Stimulated activated CD8-positive, alpha-beta memory T cell treated with anti-CD3 and anti-CD28 coated beads, Interleukin-7, amount 100 ng/mL, for 1 hour (primary cell): ENCODE measurements at places on chromosomes 2 and 18.

DNA sequence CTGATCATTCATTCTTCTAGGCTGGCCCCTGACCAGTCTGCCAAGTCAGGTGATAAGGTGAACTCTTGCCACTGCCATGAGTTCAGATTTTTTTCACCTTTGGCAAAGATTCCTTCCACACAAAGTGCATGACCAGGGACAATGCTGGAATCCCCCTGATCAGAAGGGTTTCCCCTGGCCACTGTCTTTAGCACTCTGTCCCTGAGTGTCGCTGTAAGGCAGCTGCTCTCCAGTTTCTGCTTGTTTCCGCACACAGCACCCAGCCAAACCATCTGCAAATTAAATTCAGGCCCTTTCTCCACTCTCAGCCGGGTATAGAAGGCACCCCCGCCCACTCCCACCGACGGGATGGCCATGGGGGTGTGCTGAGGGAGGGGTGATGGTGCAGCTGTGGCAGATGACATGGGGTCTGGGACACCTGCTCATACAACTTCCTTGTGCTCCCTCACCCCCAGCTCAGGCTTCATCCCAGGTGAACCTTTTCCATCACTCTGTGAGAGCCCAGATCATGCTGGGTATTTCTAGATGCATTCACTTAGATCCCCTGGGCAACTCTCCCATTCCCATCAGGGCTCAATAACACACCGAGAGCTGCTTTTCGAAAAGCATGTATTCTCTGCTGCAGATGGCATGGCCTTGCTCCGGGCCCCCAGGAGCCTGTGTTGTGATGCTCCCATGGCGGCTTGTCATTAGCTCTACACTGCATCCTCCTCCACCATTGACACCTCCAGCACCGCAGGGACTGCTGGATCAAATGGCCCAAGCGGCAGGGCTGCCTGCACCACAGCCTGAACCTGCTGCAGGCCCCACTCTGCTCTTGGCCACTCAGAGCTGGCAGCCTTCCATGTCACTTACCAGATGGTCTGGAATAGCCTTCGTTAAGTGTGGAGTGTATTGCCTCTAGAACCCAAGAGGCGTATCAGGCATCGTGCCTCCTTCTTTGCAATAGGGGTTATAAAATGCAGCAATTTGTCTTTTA lies 52.3 kb upstream of the ROCK2 start:
- no peak for DNase-seq

DNA sequence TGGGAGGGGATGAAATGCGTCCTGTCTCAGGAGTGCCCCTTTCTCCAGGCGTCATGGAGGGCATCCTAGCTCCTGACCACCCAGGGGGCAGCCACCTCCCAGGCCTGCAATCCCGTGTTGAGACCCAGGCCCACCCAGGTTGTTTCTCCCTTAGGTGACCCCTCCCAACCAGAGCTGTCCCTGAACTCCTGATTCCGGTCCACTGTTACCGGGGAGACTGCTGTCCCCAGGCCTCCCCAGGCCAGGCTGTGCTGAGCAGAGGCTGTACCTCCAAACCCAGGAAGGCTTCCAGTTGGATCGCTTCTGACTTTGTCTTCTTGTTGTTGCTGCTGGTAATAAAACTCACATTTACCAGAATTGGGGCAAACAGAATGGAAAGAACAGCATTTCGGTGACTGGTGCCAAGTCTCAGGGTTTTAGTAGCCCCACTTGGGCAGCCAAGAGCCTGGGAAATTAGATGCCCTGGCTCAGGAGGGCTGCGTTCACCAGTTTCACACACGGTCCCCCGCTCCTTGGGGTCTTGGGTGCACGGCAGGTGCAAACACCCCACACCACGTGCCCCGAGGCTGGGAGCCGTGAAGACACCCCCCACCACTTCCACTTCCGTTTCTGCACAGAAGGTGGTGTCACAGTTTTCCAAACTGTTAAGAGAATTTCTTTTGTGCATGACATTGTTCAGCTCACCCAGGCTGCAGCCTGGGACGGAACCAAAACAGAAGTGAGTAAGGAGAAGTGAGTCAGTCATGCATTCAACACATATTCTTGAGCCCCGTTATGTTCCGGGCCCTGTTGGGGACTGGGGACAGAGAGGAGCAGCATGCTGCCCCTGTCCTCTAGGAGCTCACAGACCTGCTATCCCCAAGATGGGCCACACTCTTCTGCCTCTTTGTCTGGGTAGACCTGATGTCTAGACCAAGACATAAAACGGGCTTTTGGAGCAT lies 29.4 kb downstream of the ITM2C start:
- no peak for DNase-seq

- no peak for DNase-seq
These were observed 314.7 kb downstream of the TXNL1 start for GRCh38 chr18:56323673-56324072.

GRCh38 chr2:109243526-109244303 lies 114.7 kb downstream of the SH3RF3 start:
- DNase-seq = no peak

- no peak for DNase-seq
These were observed 82.7 kb downstream of the C2orf74 start for GRCh38 chr2:61244694-61245093.

- no peak for DNase-seq
These were observed 419 bp downstream of the EPHA4 start for GRCh38 chr2:221571551-221572218.

- DNase-seq = no peak
These were observed 227.6 kb upstream of the SMIM21 start for GRCh38 chr18:75654851-75655751.

GRCh38 chr2:140247451-140248195 lies 1467.4 kb upstream of the NXPH2 start:
- DNase-seq = no peak

DNA sequence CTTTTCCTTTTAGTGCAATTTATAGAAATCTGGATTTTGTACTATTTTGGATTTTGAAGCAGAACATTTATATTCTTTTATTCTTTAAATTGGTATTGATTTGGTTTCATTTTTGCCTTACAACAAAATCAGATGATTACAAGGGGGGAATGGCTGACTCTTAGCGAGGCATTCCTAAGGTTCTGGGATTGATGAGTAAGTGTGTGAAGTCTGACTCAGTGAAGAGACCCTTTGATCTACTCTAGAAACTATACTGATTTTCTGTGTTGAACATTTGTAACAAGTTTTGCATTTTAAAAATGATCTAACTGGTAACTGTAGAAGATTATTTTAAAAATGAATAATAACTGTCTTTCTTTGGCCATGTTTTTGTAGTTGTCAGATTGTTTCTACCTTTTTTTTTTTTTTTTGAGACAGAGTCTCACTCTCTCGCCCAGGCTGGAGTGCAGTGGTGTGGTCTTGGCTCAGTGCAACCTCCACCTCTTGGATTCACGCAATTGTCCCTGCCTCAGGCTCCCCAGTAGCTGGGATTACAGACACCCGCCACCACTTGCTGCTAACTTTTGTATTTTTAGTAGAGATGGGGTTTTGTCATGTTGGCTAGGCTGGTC lies 48.7 kb downstream of the TTC39C start:
- no peak for DNase-seq

GRCh38 chr2:211423018-211423417 lies 866.6 kb downstream of the CPS1 start:
- no peak for DNase-seq

GRCh38 chr2:161117506-161117905 lies 42.7 kb upstream of the TANK start:
- no peak for DNase-seq

DNA sequence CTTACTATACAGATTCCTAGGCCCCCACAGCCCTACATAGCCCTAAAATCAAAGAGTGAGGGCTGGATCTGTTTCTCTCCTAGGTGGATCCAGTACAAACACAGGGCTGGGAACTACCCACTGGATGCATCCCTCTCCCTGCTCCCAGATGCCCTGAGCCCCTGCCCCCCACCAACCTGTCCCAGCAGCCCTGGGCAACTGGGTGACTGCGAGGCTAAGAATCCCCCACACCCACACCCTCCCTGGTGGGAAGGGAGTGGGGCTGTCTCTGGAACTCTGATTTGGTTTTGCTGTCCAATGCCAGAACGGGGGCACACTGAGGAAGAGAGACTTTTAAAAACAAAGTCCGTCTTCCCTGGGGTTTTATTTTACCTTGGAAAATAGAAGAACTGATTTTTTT lies 113.1 kb downstream of the SMAD7 start:
- no peak for DNase-seq

GRCh38 chr2:229858351-229858750 lies 63.5 kb downstream of the TRIP12 start:
- no peak for DNase-seq

DNA sequence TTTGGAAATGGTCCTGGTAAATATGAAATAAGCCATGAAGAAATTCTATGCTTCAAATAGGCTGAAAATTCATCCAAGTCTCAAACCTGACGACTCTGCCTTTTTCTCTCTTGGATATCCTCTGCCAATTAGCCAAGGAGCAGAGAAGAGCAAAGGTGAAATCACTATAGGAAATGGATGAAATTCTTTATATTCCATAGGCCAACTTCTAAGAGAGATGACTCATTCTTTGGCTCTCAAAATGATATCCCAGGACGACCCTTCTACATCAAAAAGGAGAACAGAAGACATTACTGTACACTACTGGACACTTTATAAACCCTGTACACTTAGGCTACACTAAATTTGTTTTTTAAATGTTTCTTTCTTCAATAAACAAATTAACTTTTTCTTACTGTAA lies 22.7 kb downstream of the PDE1A start:
- no peak for DNase-seq

DNA sequence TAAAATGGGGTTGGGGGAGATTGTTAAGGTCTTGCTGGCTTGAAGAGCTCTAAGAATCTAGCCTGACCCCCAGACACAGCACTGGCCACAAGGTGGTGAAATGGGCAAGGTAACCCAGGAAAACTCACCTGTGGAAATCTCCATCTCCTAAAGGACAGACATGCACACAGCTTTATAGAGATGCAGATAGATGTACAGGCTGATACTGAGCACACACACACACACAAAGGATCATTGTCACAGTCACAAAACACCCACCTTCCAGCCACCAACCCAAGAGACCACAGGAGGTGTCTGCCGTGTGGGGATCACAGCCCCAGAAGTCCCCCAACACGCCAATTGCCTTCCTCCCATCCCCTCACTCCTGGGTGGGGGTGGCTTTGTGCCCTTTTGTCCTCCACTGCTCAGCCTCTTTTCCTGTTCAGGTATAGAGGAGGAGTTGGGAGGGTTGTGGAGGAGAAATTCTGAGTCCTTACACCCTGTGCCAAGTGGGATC lies 3.2 kb upstream of the CYP26B1 start:
- no peak for DNase-seq

GRCh38 chr2:46381263-46381849 lies 84.1 kb downstream of the EPAS1 start:
- DNase-seq = no peak

DNA sequence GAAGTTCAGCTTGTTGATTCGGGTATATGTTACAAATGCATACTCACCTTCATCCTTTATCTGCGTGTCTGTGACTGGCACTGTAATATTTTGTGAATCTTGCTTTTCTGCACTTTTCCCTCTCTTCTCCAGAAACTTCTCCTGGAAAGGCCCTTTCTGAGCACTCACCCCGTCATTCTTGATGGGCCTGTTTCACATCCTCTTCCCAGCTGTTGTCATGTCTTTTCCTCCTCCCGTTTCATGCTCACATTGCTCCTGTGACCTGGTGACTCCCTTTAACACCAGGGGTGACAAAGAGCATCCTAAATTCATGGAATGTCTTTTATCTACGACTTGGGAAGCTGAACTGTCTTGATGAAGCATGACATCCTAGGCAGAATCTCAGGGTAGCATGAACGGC lies 65.8 kb downstream of the CD8B2 start:
- DNase-seq = no peak

GRCh38 chr2:71832844-71833243 lies 314.8 kb downstream of the CYP26B1 start:
- DNase-seq = no peak

DNA sequence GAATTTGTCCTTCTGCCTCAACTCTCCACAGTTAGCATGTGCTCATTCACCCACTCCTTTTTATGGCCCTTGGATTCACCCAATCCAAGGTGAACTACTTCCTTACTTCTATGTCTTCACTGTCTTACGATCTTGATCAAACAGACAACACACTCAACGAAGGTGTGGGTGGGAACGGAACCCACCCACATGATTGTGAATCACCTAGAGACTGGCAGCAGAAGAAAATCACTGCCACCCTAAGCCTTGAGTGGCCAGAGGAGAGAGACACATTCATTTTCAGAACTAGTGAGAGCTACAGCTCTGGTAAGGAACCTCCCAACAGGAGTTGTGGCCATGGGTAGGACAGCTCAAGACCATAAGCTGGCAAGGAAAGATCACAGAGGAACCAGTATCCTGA lies 194.3 kb downstream of the PLCL1 start:
- no peak for DNase-seq

DNA sequence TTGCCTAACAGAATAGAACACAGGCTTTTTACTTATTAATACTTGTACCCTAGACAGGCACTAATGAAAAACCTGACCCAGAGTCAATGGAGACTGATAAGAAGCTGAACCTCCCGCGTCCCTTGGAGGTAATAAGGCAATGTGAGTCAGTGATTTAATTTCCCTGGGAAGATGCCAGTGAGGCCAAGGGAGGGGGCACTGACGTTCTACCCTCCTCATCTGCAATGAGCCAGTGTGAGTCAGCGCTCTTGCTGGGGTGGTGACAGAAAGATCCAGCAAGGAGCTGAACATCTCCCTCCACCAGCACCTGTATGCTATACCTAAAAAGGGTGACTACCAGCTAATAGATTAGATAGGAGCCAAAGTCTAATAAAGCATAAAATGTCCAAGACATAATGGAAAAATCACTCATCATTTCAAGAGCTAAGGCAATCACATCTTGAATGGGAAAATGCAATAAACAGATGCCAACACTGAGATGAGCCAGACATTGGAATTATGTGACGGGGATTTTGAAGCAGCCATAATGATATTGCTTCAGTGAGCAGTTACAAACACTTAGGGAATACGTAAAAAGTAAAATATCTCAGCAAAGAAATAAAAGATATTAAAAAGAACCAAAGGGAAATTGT lies 116.9 kb downstream of the TPGS2 start:
- no peak for DNase-seq

DNA sequence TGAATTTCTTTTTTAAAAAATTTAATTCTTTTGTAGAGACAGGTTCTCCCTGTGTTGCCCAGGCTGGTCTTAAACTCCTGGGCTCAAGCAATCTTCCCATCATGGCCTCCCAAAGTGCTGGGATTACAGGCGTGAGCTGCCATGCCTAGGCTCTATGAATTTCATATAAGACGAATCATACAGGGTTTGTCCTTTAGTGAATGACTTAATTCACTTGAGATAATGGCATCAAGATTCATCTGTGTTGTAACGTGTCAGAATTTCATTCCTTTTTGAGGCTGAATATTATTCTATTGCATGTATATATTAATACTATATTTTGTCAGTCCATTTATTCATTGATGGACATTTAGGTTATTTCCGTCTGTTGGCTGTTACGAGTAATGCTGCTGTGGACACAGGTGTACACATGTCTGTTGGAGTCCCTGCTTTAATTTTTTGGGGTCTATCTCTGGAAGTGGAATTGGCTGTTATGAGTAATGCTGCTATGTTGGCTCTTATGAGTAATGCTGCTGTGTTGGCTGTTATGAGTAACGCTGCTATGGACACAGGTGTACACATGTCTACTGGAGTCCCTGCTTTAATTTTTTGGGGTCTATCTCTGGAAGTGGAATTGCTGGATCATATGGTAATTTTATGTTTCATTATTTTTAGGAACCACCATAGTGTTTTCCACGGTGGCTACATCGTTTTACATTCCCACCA lies 210.6 kb downstream of the CAMKMT start:
- no peak for DNase-seq
